Activated naive CD4-positive, alpha-beta T cell treated with Interleukin-2 at 50 U/mL for 16 hours (primary cell): ENCODE measurements at places on chromosomes 6 and 20.

DNA sequence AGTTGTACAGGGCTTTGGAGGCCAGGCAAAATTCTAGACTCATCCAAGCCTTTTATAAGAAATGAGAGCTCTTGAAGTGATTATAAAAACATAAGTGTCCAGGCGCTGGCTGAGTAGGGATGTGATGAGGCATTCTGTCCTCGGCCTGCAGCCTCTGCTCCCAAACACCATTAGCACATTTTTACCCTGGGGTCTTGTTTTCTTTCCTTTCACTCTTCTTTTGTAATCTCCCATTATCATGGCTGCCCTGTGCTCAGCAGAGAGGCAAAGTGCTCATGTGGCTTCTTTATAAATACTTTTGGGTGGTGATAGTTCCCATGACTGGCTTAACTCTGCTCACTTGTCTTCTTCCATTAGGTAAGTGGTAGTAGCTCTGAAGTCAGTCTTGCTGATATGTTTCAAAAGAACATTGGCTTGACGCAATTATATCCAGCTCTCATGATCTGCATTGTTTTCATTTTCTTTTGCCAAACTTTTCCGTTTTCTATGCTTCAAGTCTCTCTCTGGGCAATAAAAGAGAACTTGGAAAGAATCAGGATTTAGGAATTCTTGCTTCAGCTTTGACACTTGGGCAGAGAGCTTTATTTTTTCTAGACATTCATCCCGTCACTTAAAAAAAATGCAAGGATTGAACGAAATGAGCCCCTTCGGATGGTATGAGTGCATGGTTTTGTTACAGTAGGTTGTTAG, 61.1 kb downstream of the CAP2 start:
- no peak for DNase-seq

DNA sequence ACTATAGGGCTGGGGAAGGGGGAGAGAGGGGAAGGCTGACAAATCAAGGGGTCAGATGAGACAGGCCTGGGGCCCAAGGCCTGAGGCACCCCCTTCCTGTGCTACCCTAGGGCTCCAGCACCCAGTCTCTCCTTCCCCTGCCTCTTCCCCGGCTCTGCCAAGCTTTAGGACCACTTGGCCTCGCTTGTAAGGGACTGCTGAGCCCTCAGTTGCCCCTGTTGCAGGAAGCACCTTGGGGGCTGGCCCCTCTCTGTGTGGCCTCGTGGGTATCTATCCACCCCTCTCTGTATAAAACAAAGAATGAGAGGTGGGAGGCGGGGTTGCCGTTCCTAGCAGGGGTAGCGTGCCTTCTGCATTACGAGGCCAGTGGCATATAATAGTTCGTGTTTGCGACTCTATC, 21.4 kb upstream of the SMOC2 start:
- DNase-seq, result no peak

GRCh38 chr6:68134796-68135195, 500.3 kb upstream of the ADGRB3 start:
- no peak for DNase-seq

DNA sequence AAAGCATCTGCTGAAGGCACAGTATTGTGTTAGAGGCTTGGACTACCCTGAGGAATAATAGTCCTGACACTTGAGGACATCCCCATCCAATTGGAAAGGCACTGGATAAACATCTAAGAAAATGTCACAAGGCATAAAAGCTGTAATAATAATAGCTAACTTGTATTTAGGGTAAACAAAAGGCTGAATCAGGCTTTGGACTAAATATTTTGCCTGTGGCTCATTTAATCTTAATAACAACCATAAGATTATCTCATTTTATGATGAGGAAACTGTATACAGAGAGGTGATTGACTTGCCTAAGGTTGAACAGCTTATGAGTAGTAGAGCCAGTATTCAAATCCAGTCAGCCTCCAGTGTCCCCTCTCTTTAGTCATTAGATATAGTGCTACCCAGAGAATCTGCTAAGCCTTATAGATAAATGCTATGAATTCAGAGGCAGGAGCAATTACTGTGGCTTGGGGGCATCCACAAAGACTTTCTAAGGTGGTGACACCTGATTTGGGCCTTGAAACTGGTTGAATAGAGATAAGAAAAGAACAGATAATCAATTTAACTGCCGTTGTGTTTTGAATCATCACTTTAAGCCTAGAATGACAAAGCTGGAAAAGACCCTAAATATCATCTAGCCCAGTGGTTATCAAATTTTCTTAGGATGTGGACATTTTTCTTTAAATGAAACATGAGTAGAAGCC, 7.5 kb upstream of the ZSWIM1 start:
- no peak for DNase-seq

DNA sequence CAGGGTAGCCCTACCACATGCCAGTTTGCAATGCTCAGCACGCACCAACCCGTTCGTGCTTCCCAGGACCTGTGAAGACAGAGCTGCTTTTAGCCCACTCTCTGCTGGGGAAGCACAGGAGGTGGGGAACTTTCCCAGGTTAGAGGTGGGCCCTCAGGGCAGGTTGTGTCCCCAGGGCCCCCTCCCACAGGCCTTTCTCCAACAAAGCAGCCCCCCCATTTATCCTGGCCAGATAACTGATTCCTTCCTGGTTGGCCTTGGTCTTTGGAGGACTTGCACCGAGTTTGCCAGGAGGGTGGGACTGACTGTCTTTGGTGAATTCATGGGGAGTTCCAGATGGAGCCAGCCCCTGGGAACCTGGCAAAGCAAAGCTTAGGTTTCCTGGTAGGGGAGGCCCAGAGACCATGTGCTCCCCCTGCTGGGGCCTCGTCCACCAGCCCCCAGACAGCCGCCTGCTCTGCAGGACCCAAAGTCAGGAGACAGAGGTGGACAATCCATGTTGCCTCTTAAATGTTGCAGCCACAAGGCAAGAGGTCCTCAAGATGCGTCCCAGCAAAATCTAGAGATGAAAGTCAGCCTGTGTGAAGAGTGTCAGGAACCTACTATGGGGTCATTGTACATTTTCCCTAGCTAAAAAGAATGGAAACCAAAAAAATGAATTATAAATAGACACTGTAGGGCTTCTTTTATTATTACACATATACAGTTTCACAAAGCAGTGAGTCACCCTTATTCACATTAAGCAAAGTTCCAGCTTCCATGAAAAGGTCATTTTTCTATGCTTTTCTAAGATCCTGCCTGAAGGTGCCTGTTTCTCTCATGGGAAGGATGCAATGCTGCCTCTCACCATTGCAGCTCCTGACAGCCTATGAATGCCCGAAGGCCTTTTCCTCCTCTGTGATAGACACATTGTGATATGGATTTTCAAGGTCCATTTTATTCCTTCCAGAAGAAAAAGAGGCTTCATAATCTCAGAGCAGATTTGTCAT, 497.8 kb downstream of the PREX1 start:
- no peak for DNase-seq
